Esophagus muscularis mucosa (tissue), 4 donors: ENCODE measurements at places on chromosomes 7 and 10. TPM values are rescaled to one million over a fixed set of nuclear protein-coding genes. Genes with fewer than 3 reads are reported as not detected.

GPR26 gene
- not detected for total RNA-seq

HECTD2 gene
- total RNA-seq: 21.3 TPM

CFAP69 gene
- total RNA-seq: 8.6 TPM

DNA sequence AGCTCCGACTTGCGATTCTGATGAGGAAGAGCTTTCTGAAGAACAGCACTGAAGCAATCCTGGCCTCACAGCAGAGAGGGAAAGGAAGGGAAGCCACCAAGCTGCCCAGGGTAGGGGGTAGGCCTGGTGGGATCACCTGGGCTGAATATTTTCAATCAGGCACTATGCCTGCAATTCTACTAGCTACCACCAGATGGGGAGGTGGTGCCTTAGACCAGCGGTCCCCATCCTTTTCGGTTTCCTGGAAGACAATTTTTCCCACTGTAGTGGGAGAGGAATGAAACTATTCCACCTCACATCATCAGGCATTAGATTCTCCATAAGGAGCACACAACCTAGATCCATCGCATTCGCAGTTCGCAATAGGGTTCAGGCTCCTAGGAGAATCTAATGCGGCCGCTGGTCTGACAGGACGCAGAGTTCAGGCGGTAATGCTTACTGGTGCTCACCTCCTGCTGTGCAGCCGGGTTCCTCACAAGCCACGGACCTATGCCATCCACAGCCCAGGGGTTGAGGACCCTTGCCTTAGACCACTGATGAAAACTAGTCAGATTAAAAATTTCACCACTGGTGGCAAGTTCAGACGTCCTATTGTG is 2.7 kb downstream of the LRRC20 start:
- H3K4me1 ChIP-seq: peaks cover 33% of the 10 kb centered on the region
- no peaks in the 10 kb centered on the region for H3K27me3 ChIP-seq
- H3K27ac ChIP-seq: no peak overlapping the region
- H3K36me3 ChIP-seq: peaks cover 8% of the 10 kb centered on the region
- DNase-seq: no peak

DNA sequence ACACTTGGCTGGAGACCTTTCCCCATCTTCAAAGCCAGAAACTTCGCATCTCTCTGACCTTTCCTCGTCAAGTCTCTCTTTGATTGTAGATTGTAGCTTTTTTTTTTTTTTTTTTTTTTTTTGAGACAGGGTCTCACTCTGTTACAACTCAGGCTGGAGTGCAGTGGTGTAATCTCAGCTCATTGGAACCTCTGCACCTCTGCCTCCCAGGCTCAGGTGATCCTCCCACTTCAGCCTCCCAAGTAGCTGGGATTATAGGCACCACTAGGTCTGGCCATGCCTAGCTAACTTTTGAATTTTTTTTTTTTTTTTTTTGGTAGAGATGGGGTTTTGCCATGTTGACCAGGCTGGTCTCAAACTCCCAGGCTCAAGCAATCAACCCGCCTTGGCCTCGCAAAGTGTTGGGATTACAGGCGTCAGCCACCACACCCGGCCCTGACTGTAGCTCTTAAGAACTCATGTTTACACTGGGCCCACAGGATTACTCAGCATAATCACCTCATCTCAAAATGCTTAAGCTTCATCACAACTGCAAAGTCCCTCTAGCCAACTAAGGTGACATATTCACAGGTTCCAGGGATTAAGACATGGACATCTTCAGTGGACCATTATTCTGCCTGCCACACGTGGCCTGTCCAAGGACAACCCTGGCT is 11.7 kb downstream of the POLL start:
- H3K27me3 ChIP-seq: no peaks in the 10 kb centered on the region
- H3K27ac ChIP-seq: no peak overlapping the region
- peaks cover 43% of the 10 kb centered on the region for H3K36me3 ChIP-seq

DNA sequence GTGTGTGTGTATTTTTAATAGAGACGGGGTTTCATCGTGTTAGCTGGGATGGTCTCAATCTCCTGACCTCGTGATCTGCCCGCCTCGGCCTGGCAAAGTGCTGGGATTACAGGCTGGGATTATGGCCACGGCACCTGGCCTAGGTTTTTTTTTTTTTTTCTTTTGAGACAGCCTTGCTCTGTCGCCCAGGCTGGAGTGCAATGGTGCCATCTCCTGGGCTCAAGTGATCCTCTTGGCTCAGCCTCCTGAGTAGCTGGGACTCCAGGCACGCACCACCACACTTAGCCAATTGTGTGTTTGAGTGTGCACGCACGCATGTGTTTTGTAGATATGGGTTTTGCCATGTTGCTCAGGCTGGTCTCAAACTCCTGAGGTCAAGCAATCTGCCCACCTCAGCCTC is 629.8 kb downstream of the ETV1 start:
- H3K4me1 ChIP-seq: no peaks in the 10 kb centered on the region
- no peak overlapping the region for H3K4me3 ChIP-seq
- no peak overlapping the region for H3K27ac ChIP-seq
- DNase-seq: no peak
- no peaks in the 10 kb centered on the region for H3K36me3 ChIP-seq

DNA sequence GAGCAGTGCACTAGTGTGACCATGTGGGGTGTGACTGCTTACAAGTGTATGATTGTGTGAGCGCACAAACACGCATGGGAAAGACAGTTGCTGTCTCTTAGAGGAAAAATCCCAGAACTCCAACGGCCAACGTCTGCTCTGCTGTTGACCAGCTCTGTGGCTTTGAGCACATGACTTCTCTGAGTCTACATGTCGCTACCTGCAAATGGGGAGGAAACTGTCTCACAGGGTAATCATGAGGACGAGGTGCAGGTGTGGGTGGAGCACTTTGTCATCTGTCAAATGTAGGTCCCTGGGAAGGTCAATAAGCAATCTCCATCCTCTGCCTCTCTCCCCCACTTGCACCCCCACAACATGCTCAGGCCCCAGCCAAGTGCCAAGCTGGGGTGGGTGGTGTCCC is 31.2 kb upstream of the TLX1 start:
- DNase-seq: no peak
- H3K36me3 ChIP-seq: no peaks in the 10 kb centered on the region
- no peak overlapping the region for H3K27ac ChIP-seq
- no peak overlapping the region for H3K4me3 ChIP-seq
